A673 (cell line): ENCODE measurements at places on chromosomes 5 and 9. TPM values are rescaled to one million over a fixed set of nuclear protein-coding genes. Genes with fewer than 3 reads are reported as not detected.
A peak's percentile ranks its signal among the peaks of the same experiment; 100 is the strongest.

DNA sequence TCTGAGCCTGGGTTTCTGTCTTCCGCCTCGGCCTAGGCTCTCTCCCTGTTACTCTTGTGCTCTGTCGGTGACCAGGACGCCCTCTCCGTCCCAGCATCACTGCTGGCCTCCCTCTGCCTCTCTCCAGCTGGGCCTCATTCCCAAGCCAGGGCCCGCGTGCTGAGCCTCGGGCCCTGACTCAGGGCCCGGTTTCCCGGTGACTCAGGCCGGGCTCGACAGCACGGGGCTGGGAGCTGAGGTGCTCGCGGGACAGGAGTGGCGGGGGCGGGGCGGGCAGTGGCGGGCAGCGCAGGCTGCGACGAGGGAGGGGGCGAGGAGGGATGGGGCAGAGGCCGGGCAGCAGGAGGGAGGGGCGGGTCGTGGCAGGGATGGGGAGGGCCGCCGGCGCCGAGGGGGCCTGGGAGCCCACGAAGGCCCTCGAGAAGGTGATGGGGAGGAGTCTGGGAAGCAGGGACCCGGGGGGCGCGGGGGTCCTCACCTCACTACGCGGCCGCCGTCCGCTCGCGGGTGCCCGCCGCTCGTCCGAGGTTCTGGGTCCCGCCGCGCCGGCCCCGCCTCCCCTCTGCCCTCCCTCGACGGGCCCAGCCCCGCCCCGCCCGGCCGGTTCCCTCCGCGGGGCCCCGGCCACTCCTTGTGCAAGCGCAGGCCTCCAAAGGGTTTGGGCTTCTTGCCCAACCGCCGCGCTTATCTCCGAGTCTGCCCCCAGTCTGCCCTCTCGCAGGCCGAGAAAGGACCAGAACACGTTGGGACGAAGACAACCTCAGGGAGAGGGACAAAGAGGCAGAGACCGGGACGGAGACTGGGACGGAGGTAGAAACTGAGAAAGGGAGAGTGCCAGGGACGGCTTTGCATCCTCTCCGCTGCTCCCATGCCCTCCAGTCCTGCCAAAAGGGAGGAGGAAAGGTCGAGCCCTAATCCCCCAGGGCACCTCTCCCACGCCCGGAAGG lies at the start of gene ARAP3:
Gene ARAP3, minus strand, starts transcription at position 536 of the 947 bp plus-strand sequence. CDS start 1,744 bp downstream, outside the sequence.
- DNase-seq = no peak

The CYLC2 gene
- total RNA-seq = not detected in 2 replicates

The SPINK4 gene
- not detected in 2 replicates for total RNA-seq

The TEK gene
- not detected in 2 replicates for total RNA-seq

DNA sequence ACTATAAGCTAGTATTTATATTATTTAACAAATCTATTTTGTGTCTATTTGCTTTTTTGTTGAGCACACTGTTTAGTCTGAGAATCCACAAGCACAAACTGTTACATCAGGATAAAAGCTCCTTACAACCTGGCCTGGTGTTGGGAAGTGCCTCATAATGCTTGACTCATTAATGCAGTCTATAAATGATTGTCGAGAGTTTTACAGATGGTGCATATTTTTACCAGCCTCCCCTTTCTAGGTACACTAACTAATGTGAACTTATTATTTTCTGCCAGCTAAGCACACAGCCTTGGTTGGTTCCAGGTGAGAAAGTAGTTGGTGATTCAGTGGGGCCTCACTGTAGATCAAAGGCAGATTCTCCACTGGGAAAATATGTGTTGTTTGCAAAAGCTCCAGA lies 151.0 kb upstream of the ADAMTS16 start:
- no peak for DNase-seq

- no peak for DNase-seq
These were observed at the start of gene SPATA31E1 for GRCh38 chr9:87882627-87883026. Gene SPATA31E1, plus strand, starts transcription at chr9:87882877. Its CDS starts 15 bp downstream, at chr9:87882892.

DNA sequence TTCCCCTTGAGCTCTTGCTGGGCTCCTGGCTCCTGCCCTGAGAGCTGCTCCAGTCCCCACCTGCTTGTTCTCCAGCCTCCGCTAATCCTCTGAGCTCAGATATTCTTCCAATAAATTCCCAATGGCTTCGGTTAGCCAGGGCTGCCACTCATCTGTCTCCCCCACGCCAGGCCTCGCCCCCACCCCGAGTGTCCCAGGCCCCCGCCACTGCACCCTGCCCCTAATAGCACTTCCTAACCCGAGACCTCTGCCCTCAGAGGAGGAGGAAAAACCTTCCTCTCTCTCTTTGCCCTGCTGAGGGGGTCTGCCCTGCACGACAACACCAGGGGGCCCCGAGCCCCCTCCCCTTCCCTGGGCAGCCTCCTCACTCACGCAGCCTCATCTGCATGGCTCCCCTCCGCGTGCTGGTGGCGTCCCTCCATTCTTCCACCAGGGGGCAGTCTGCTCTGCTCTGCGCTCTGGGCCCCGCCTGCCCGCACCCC lies 5.4 kb upstream of the LCN15 start:
- peak; percentile 73 for DNase-seq

The OCLN gene
- 13.3 and 14.1 TPM in 2 replicates for total RNA-seq

- no peak for DNase-seq
These were observed 103.2 kb downstream of the RGS3 start for GRCh38 chr9:113566712-113567071.

DNA sequence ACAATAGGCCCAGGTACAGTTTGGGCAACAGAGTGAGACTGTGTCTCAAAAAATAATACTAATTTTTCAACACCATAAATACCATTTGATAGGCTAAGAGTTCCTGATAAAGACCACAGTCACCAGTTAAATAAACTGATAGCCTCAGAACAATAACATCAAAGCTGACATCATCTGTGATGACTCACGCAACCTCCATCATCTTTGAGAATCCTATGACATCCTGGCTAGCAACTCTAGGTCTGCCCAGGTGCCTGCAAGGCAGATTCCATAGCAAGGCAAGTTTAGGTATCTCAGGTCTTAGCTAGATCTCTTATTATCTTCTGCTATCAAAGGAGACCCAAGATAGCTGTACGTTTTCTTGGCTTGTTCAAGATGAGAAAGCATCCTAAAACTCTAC lies 30.5 kb upstream of the UBAP2 start:
- no peak for DNase-seq

The NOXA1 gene
- total RNA-seq = 0.28 and 0.79 TPM in 2 replicates

DNA sequence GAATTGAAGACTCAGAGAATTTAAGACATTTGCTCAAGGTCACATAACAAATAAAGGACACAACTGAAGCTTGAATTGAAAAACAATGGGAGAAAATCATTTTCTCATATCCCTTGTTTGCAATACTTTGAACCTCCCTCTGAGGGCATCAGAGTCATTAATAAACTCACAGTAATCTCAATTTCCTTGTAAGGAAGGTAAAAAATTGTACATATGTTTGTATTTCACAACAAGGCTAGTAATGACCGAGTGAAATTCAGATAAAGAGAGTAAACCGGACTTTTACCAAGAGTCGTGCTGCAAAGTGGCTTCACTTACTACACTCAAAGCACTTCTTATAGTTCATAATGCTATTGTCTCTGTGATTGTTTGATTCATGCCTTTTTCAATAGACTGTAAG lies 665.0 kb downstream of the NR2F1-AS1 start:
- no peak for DNase-seq

GRCh38 chr5:40112875-40113274 lies 566.8 kb upstream of the PTGER4 start:
- peak; percentile 14 for DNase-seq

GRCh38 chr9:127780126-127780885 lies 1.8 kb upstream of the SH2D3C start:
- DNase-seq = no peak

DNA sequence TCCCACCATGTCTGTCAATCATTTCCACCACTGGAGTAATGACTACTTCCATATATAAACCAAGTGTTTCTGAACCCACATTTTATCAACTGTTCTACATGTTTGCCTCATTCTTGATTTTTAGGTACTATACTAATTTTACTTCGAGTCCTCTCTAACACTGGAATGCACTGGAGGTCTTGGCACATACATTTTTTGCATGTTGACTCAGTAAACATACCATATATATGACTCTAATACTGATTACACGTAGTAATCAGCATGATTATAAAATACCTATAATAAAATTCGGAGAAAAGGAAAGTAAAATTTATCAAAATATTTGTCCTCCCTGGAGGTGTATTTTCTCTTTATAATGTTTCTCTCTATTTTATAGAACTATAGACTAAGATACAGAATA lies 621.7 kb upstream of the NUDT12 start:
- no peak for DNase-seq

GRCh38 chr9:74006935-74007334 lies 490.2 kb upstream of the RORB start:
- DNase-seq = peak; percentile 25

DNA sequence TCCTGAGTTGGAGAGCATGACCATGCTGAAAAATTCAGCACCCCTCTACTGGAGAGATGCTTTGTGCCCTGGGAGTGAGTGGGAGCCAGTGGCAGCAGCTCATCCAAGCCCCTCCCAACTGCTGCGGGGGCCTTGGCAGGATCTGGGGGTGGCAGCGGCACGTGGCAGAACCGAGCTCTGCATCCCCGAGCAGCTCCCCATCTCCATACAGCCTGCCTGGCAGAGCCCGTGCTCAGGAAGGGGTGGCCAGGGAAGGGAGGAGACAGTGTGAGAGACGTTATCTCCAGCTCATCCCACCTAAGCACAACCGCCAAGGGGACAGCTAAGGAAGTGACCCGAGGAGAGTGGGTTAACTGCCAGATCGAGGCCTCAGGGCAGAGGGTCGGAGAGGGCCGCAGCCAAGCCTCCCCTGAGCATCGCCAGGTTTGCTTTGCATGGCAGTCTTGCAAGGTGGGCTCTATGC lies 17.2 kb upstream of the DPM2 start:
- DNase-seq = no peak

DNA sequence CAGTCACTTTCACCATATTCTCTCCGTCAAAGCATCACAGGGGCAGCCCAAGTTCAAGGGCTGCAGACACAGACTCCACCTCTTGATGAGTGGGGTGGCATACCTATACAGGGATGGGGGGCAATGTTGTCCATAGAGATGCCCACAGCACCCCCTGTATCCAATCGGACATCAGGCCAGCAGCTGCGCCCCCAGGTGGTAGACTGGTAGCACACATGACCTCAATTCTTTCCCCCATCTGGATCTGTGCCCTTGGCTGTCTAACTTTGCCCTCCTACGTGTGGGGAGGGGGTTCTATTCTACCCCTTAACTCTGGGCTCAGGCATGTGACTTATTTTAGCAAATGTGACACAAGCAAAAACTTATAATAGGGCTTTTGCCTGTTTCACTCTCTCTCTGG lies 84.0 kb upstream of the SLC25A48 start:
- DNase-seq = no peak

- DNase-seq = peak; percentile 15
These were observed 28.6 kb upstream of the SPATA31E1 start for GRCh38 chr9:87853876-87854579.

DNA sequence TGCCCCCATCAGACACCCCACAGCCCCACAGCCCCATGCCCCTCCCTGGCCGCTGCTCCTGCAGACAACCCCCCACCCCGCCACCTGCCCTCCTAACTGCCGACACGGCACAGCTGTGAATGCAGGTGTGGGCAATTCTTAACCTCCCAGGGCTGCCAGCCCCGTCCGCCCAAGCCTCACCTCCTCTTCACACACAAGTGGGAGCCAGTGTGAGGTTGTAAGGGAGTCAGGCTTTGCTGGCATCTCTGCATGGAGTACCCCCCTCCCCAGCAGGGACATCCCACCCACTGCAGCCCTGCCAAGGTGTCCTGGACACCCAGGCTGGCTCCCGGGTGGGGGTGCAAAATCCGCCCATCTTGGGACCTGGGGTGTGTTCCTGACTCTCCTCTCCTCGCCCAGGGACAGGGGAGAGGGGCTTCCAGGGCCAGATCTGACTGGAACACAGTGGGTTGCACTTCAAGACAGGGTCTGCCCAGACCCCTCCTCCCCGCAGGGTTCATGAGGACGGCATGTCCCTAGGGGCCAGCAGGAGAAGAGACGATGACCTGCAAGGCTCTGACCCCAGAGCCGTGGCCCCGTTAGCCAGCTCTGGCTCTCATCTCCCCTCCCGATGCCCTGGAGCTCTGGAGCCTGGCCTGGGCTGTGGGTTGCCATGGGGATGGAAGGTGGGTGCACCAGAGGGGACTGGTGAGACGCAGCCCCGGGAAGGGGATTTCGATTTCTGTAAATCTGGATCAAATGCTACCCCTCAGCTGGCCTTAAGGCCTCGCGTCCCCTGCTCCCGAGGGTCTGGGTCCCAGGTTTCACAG lies 34.4 kb downstream of the SARDH start:
- DNase-seq = no peak

DNA sequence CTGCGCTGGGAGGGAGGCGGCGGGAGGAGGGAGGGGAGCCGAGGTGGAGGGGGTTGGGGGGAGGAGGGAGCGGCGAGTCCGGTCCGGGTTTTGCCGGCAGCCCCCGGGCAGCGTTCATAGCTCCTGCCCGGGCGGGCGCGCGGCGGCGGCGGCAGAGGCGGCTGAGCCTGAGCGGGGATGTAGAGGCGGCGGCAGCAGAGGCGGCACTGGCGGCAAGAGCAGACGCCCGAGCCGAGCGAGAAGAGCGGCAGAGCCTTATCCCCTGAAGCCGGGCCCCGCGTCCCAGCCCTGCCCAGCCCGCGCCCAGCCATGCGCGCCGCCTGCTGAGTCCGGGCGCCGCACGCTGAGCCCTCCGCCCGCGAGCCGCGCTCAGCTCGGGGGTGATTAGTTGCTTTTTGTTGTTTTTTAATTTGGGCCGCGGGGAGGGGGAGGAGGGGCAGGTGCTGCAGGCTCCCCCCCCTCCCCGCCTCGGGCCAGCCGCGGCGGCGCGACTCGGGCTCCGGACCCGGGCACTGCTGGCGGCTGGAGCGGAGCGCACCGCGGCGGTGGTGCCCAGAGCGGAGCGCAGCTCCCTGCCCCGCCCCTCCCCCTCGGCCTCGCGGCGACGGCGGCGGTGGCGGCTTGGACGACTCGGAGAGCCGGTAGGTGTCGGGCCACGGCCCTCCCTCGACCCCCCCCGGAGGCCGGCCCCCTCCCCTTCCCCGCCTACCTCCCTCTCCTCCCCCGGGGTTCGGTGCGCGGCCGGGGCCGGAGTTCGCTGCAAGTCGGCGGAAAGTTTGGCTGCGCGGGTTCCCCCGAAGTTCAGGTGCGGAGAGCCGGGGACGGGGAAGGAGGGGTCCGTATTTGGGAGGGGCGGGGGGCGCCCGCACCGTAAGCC lies at the start of gene CXXC5:
Gene CXXC5, plus strand, starts transcription at position 145 of the 877 bp plus-strand sequence. CDS start 32,175 bp downstream, outside the sequence.
- DNase-seq = peak; percentile 93

- no peak for DNase-seq
These were observed 136.2 kb upstream of the TRIM32 start for GRCh38 chr9:116550696-116551436.
